NCI-H510A (cell line): ENCODE measurements at places on chromosomes 6 and 20.

DNA sequence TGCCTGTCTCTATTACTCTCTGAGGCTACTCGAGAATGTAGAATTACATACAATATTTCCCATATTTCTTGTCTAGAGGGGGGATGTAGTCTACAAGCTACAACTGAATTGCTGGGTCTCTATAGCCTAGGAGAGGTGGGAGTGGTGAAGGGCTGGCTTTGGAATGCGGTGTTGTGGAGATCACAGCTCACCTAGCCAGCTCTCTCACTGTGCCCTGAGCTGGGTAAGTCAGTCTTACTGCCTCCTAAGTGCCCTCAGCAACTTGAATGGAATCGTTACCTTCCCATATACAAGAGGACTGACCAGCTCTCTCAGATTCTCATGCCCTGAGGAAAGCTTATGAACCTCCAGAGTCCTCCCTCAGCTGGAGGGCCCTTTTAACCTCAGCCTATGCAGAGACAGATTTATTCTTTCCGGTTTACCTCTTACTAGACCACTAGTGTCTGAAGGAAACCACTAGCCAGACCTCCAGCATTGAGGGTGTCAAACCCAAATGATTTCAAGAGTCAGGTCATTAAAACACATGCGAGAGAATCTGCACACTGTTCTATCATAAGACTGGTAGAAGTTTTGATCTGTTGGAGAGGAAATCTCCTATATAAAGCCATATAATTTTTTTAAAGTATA lies 20.6 kb downstream of the VIP start:
- DNase-seq = no peak

DNA sequence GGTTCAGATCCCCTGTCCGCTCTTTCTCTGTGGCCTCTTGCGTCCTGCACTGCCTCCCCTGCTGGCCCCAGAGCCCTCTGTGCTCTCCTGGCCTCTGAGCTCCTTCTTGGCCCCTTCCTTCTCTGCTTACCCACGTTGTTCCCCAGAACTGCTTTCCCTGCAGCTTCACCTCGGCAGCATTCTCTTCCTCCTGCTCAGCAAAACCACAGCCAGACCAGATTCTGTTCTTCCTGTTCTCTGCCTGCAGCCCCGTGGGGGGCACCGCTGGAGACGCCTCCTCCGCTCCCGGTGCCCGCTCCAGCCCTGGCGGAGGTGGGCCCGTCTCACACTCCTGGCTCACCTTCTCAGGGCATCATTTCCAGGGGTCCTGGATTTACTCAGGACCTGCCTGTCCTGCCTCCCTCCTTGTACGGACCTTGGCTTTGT lies 59.7 kb downstream of the TCP11 start:
- DNase-seq = no peak

DNA sequence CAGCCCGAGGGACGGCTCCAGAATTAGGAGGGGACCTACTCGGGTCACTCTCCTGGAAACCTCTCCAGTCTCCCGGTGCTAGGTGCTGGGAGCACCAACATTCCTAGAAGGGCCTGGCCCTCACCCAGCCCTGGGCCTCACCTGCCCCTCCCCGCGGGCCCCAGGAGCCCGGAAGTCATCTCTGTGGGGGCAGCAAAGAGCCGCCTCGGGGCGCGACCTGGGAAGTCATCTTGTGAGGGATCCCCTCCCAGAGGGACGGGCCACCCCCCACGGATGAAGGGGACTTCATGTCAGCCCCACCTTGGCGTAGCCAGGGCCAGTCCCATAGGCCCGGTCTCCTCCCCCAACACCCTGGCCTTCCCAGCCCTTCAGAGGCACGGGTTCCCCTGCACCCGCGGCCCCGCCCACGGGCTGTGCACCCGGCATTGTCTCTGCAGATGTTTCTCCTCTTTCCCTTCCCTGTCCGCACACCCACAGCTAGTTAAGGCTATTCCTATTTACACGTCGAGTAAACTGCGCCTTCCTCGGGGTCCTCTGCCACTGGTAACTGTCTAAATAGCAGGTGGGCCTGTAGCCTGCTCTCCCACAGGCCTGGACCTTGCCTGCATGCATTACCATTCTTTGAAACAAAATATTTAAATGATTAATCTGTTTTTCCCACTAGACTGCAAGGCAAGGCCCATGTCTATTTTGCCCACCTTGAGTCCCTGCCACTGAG lies 896 bp upstream of the RNASET2 start:
- DNase-seq = peak; percentile 26

DNA sequence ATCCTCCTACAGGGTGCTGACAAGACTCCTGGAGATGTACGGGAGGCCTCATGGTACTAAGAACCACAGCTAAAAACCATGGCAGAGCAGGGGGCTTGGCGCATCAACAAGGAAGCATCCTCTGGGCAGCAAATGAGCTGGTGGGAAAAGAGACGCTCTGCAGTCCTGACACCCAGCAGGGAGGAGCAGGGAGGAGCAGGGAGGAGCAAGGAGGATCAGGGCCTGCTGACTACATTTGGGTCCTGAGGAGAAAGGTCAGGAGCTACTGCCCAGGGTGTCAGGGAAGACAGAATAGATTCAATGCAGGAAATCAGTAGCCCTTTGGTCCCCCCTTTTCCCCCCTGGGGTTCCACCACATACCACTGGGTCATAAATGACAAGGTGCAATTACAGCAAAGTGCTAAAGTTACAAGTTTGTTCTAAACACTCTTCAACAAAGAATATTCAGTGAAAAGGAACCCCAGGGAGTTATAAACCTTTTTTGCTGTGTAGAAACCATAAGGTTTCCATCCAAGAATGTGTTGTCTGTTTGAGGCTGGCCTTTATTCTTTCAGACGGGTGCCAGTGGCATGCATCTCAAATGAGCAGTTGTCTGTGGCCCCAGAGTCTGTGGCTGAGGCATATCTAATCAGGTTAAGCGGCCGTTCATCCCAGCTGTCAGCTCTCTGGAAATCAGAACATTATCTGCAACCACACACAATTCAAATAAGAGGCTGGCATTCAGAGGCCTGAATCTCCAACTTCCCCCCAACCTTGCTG lies 325.0 kb downstream of the CDC5L start:
- no peak for DNase-seq

- no peak for DNase-seq
Measured at GRCh38 chr6:3195695-3196497, 31.6 kb downstream of the TUBB2B start.

- DNase-seq = peak; percentile 10
Measured at GRCh38 chr6:7615611-7616383, 25.8 kb downstream of the SNRNP48 start.

GRCh38 chr6:154506582-154506981 lies 3.9 kb downstream of the CNKSR3 start:
- no peak for DNase-seq

DNA sequence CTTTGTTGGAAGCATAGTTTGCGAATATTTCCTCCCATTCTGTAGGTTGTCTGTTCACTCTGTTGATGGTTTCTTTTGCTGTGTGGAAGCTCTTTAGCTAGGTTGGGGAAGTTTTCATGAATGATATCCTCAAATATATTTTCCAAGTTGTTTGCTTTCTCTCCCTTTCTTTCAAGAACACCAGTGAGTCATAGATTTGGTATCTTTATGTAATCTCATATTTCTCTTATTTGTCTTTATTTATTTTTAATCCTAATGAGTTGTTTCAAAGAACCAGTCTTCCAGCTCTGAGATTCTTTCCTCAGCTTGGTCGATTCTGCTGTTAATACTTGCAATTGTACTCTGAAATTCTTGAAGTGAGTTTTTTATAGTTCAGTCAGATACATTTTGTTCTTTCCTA lies 628.0 kb upstream of the ID4 start:
- no peak for DNase-seq

- DNase-seq = no peak
Measured at GRCh38 chr6:125086716-125087115, 66.9 kb upstream of the TPD52L1 start.

- DNase-seq = no peak
Measured at GRCh38 chr20:54154439-54154838, 19.3 kb downstream of the CYP24A1 start.

- no peak for DNase-seq
Measured at GRCh38 chr6:14882394-14883026, 363.4 kb upstream of the JARID2 start.

DNA sequence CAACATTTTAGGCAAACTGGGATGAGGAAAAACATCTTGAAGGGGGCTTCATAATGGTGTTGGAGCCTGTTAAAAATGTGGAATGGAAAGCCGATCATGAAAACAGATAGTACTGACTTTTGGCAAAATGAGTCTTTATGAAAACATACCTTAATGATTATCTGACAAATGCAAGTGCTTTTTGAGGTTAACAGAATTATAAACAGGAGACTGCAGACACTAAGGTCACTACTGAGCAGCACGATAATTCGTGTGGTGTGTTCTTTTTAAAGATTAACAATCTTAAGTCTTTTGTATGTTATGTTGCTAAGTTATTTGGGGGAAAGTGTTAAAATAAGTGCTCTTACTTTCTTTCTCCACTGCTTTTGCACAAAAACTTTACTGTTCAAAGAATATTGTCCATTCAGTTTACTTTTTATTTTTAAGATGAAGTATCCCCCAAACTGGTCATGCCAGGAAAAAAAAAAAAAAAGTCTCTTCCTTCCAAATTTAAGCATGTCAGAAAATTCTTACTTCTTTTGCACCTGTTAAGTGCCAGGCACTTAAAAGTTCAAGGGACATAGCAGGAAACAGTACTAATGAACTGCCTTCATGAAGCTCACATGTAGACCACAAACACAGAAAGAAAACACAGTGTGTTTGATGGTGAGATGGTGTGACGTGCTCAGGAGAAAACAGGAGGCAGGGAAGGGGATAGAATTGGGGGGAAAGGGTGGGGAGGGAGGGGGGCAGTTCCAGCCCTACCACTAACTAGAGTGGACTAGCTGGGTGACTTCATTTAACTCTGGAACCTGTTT lies 73.2 kb downstream of the CDYL start:
- no peak for DNase-seq

GRCh38 chr6:127966616-127967015 lies 65.8 kb upstream of the THEMIS start:
- no peak for DNase-seq

DNA sequence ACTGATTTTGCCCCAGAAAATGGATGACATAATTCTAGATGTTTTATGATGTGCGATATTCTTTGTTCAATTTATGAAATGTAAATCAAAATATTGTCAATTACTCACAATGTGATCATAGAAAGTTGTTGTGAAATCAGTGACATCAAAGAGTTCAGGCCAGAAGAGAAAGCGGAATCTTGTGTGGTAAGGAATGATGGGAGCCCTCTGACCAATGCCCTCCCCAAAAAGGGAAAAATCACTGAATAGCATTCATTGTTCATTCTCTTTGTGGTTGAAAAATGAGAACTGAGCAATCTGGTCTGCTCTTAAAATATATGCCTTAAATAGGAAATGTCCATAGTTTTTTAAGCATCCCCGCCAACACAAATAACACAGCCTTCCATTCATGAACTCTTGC lies 247.1 kb upstream of the GRIK2 start:
- no peak for DNase-seq

- no peak for DNase-seq
Measured at GRCh38 chr20:25177890-25178321, 17.6 kb upstream of the ENTPD6 start.

DNA sequence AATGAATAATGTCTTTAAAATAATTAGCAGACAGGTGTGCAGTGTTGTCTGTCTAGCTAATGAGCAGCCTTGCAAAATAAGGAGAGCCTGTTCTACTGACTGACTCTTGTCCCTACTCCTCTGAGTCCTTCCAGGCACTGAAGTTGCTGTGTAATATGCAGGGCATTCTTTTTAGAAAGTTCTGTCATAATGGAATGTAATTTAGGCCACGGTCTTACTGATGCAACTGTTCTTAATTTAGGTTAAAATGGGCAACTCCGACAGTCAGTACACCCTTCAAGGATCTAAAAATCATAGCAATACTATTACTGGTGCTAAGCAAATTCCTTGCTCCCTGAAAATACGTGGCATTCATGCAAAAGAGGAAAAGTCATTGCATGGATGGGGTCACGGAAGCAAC lies 133.9 kb downstream of the TIAM2 start:
- no peak for DNase-seq

- DNase-seq = no peak
Measured at GRCh38 chr6:89834884-89835792, 5.5 kb downstream of the CASP8AP2 start.

DNA sequence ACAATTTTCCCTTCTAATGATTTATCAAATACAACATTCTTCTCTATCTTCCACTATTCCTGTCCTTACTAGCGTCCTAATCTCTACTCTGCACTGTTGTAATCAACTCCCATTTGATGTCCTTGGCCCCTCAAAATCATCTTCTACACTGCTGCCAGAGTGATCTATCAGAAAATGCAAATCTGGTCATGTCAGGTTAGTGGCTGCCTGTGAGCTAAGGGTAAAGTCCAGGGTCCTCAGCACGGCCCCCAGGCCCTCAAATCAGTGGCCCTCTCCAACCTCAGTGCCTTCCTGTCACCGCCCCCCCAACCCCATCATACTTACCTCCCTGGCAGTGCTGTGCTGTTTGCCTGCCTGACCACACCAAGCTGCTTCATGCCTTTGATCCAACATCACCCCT lies 3.8 kb downstream of the LYRM4 start:
- DNase-seq = no peak

DNA sequence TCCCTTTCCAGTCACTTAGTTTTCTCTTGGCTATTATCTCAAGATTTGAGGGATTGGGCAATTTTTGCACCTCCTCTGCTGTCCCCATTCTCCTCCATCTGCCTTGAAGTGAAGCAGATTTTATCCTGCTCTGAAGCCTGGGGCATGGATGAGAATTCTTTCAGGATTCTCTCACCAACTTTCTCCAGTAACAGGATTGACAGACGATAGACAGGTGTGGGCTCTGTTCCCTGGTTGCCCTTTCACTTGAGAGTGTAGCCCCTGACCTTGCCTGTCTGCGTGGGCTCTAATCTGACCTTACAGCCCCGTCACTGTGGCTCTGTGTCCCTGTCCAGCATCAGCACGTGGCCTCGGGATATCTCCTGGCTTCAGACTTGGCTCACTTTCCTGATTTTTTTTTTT lies 27.1 kb downstream of the CDYL start:
- DNase-seq = no peak

- no peak for DNase-seq
Measured at GRCh38 chr6:140208286-140208685, 833.8 kb upstream of the CITED2 start.

GRCh38 chr6:134005800-134006199 lies 46.6 kb downstream of the SLC2A12 start:
- no peak for DNase-seq

GRCh38 chr6:125262016-125263013 lies 39.5 kb downstream of the HDDC2 start:
- no peak for DNase-seq

DNA sequence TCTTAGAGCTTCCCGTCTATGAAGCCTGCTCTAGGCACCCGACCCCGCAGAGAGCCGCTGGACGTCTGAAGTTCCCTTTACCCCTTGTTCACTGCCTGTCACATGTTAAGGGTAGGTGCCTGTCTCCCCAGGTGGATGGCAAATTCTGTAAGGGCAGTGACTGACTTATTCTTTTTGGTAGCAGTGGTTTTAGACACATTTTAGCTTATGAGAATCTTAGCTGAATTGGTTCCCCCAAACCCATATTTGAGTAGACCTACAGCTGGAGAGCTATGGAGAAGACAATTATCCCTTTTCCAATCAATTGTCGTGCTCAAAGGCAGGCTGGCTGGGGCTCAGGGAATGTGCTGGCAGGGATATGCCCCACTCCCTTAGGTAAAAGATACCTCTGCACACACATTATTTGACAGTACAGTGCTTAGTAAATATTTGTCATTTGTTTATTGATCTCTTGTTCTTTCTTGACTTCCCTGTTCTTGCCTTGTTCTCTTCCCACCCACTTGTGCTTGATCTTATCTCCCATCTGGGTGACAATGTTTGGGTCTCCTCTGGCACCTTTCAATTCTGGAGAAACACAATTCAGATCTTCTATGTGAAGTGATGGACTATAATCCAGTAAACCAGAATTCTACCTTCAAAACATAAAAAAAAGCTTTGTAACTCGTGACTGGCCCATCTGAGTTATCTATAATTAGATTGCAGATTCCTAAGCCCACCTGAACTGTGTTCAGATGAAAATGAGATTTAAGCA lies 114.3 kb upstream of the SLC2A12 start:
- DNase-seq = no peak
